Glomerular endothelial cell (primary cell): ENCODE measurements at places on chromosomes 5 and 9. TPM values are rescaled to one million over a fixed set of nuclear protein-coding genes. Genes with fewer than 3 reads are reported as not detected.

CCNO gene
- total RNA-seq = 0.10 and 0.70 TPM in 2 replicates

PDE6A gene
- not detected in 2 replicates for total RNA-seq

TMC1 gene
- 0.23 and 0.82 TPM in 2 replicates for total RNA-seq

SPATA31C1 gene
- total RNA-seq = not detected in 2 replicates

UBTD2 gene
- total RNA-seq = 18.5 and 23.9 TPM in 2 replicates

TMEM215 gene
- total RNA-seq = not detected in 2 replicates

ABCA1 gene
- 36.5 and 45.9 TPM in 2 replicates for total RNA-seq

GRM6 gene
- total RNA-seq = not detected in 2 replicates

PPP3R2 gene
- total RNA-seq = not detected in 2 replicates
